ENCODE measurements at places on chromosomes 1 and 21.

DNA sequence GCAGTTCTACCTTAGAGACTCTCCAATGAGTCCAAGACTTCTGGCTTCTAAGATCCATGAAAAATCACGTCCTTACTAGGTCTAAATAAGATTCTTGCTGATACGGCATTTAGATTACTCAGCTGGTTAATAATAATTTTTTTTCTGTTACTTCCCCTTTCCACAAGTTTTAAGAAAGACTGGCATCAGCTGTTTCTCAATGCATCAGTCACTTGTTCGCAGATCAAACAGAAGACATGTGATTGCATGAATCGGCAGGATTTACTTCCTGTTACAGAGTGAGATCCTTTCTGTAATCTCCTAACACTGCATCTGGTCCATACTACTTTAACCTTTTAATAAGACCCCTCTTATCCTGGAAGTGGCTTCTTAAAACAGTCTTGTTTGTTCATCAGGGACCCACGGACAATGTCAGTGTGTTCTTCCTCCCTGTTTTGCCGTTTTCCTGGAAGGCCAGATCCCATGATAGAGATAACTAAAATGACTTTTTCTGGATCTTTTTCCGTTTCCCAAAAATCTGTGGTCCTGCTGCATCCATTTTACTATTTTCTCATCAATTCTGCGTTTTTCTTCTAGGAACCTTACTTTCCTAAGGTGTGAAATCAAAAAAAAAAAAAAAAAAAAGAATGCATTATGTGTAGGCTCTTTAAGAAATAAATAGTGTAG, 6.1 kb downstream of the NPL start:
- DNase-seq = peak; percentile 92

GRCh38 chr1:31733389-31734219, 29.8 kb upstream of the COL16A1 start:
- DNase-seq = no peak

- DNase-seq = no peak
These were observed 291.3 kb downstream of the TM2D1 start for GRCh38 chr1:61433646-61434045.

- peak; percentile 34 for DNase-seq
These were observed at the start of gene DYNLT5 for GRCh38 chr1:66752000-66752592. DYNLT5 (plus strand) TSS chr1:66752459; CDS start chr1:66754659, 2,200 bp downstream.

DNA sequence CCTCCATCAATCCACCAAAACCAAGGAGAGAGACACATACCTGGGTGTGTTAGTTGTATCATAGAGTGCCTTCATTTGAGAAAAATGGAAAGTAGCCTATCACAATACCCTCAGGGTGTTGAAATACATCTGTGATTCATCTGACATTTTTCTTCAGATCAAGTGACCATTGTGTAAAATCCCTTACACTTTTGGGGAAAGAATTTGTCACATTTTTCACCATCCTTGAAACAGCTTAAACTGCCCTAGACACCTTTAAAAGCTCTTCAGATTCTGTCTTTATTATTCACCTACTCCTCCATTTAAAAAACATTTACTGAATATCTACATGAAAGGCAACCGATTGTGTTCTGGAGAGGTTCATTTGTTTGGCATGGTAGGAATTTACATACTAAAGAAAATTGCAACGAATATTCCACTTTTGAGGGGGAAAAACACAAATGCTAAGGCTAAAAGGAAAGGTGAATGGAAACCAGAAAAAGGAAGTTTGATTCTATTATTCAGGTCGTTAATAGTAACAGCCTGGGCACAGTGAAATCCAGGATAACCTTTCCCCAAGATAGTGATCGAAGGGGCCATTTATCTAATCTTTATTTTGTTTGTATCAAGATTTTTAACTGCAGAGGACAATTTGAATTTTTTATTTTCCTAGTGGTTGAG, 70.4 kb upstream of the SAMSN1 start:
- peak; percentile 6 for DNase-seq

GRCh38 chr1:113508364-113509164, 118.2 kb downstream of the MAGI3 start:
- DNase-seq = no peak

- DNase-seq = peak; percentile 19
These were observed 69.8 kb downstream of the CR1 start for GRCh38 chr1:207565546-207566468.

DNA sequence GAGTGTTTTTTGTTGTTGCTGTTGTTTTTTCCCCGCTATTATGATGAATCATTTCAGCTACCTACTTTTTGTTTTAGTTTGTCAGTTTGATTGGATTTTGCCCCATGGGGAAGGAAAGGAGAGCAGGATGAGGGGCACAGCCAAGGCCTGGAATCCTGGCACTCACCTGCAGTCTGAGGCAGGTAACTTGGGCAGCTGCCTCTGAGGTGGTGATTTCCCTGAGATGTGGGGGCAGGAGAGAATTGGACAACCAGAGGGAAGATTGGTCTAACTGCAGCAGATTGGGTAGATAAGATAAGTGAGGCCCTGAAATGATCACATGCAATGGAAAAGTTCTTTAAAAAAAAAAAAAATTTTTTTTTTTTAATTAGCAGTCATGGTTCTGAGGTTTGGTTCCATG, 1.5 kb upstream of the LAX1 start:
- no peak for DNase-seq

GRCh38 chr21:45056917-45057560, 17.3 kb upstream of the ADARB1 start:
- DNase-seq = no peak

- DNase-seq = peak; percentile 4
These were observed 52.9 kb downstream of the LRRC8D start for GRCh38 chr1:89873770-89874169.

GRCh38 chr1:19310061-19310460, 1.9 kb downstream of the AKR7A2 start:
- no peak for DNase-seq

GRCh38 chr1:87951852-87952251, 623.2 kb downstream of the LMO4 start:
- no peak for DNase-seq

DNA sequence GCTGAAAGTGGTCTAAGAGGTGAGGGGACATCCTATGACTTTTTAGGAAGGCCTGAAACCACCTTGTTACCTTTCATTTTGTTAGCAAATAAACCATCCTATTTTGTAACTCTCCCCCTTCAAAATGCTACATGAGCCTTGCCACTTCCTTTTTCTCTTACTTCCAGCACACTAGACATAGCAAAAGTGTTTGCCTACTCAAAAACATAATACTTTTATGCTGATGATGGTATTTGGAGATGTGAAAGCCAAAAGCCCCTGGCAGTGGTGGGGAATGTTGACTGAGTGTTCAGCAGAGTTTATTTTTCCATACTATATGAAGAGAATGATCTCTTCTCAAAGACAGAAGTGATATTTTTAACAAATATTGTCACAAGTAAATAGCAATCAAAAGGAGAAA, 134.2 kb downstream of the EDEM3 start:
- DNase-seq = no peak
